ENCODE measurements at places on chromosomes 7 and 10. TPM values are rescaled to one million over a fixed set of nuclear protein-coding genes. Genes with fewer than 3 reads are reported as not detected.

Gene PRPS1L1
- not detected for total RNA-seq

Gene SRPK2
- 26.5 TPM for total RNA-seq

GRCh38 chr7:150787321-150788281, 12.6 kb downstream of the TMEM176B start:
- DNase-seq, result no peak

Gene DENND2A
- total RNA-seq, result 9.6 TPM

DNA sequence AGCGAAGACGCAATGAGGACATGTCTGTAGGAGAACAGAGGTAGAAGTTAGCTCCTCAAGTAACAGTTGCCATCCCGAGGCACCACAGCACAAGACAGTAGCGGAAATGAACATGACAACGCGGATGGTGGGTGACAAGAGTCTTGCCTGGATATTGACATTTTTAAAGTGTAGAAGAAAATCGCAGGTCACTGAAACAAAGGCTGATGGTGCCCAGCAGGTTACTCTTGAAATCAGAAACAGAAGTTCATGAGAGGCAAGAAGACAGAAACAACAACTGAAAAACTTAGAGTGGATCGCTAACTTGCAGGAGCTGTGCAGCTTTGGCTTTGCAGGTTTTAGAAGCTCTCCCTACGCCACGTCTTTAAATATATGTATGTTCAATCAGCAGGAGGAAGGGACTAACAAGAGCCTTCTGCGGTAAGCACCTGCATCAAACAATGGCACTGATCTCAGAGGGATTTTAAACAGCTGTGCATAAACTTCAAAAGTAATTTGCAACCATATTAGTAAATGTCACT, 1.8 kb downstream of the PRKCQ start:
- DNase-seq, result no peak

GRCh38 chr7:155226261-155227003, 71.2 kb upstream of the INSIG1 start:
- peak; percentile 15 for DNase-seq

DNA sequence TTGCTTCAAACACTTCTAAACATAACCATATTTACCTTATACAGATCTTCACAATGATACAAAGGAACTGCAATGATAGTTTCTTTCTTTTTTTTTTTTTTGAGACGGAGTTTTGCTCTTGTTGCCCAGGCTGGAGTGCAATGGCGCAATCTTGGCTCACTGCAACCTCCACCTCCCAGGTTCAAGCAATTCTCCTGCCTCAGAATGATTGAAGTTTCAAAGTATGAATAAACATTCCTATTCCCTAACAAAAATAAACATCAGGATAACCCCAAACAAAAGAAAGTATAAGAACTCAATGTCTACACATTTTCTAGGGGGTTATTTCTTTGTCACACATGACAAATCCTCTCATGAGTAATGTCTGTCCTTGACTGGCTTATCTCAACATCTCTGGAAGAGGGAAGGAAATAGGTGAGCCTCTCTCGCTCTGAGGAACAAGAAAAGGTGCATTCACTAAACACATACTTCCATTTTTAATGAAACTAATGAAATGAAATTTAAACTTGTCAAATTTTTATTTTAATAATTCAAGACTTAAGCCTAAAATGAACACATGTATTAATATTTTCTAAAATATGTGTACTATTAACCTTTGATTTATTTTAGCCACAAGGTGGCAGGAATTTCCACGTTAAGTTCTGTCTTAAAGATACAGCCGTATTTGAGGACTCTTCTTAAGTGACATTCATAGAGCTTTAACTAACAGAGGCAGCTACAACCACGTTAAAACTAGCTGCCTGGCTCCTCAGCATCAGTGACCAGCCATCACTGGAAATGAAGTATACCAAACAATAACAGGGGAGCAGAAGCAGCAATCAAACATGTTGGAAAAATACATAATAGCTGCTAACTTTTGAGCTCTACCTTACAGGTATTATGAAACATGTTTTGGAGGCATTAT, 58.3 kb downstream of the MALSU1 start:
- no peak for DNase-seq

Gene NYAP1
- total RNA-seq, result 0.59 TPM

DNA sequence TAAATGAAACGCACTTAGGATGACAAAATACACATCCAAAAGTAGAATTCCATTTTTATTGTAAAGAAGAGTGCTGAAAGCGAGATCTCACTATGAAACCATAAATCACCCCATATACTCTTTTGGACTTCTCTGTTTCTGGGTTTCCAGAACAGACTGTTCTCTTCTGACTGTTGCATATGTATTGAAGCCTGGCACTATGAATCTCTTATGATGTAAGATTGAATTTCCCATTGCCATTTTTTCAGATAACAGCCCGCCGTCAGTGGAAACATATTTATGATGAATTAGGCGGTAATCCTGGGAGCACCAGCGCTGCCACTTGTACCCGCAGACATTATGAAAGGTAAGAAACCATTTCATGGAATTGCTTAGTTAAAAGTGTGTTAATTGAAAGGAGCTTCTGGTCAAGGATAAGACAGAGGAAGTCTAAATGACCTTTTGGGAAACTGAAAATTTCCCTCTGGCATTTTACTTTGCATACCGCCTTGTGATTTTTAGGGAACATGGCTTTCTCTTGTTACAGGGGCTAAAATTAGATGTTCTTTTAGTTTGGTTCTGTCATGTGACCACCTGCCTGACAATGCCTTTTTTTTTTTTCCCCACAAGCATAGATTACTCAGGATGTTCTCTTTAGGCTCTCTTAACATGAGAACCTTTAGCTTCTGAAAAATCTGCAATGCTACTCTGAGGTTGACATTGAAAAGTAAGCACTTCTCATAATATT, 168.1 kb downstream of the ARID5B start:
- no peak for DNase-seq

DNA sequence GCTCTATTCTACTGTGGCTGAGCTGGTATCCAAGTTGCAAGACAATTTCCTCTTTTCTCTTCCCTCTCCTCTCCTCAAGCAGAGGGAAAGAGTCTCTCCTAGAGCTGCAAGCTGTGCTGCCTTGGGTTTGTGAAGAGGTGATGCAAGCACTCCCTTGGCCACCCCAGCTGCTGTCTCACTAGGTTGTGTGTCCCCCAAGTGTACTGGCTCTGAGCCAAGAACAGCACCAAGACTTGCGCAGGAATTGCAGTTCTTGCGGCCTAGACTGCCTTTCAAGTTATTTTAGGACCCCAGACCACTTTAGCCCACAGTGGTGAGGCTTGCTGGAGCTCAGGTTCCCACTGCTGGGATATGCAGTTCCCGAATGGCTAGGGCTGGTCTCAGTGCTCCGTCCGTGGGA, 411.6 kb downstream of the DPP6 start:
- no peak for DNase-seq

- no peak for DNase-seq
Observed at GRCh38 chr7:92767437-92767836, 68.9 kb downstream of the CDK6 start.

GRCh38 chr7:405489-406211, 114.0 kb downstream of the PDGFA start:
- DNase-seq, result peak; percentile 5

- peak; percentile 98 for DNase-seq
Observed at GRCh38 chr10:110918269-110918642, 724 bp downstream of the BBIP1 start.
